Fibroblast of pulmonary artery (primary cell): ENCODE measurements at places on chromosomes 6 and 20.
A peak's percentile ranks its signal among the peaks of the same experiment; 100 is the strongest.

GRCh38 chr20:15058841-15059240 is 721.4 kb upstream of the FLRT3 start:
- peak; percentile 7 for DNase-seq

DNA sequence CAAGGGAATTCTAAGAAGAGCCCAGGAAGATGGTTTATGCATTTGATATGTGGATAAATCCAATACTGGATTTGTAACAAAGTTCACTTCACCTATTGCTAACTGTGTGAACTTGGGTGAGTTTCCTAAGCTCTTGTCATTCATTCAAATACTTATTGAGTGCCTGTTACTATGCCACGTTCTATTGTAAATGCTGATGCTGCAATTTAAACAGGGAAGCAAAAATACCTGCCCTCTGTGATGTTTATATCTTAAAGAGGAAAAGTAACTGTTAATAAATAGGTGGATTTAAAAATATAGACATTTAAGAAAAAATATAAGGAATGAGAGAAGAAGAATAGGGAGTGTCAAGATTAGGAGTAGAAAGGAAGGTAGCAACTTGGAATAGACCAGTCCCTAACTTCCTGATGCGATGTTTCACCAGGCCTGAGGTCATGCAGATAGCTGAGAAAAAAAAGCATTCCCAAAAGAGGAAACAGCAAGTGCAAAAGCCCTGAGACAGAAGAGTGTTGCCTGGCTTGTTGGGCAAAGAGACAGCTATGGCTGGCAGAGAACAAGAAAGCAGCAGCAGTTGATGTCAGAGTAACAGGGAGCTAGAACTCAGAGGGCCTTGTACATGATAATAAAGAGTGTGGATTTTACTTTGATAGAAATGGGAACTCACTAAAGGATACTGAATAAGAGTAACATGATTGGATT is 54.3 kb upstream of the TCF21 start:
- no peak for DNase-seq

GRCh38 chr6:131490441-131490840 is 82.6 kb upstream of the ARG1 start:
- no peak for DNase-seq

DNA sequence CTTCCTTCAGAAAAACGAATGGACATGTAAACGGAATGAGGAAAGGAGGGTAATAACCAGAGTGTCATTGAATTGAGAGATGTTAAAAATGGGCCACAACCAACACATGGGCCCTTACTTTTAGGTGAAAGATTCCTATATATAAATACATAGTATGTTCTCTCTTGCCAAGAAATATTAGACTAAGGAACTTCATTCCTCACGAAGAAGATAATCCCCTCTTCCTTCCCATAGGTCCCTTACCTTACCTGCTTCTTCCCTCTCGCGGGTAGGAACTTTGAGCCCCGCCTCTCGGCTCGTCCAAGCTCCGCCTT is 295 bp upstream of the TBC1D22B start:
- DNase-seq: no peak

- no peak for DNase-seq
Observed at GRCh38 chr6:160808263-160808662, 106.2 kb downstream of the PLG start.

DNA sequence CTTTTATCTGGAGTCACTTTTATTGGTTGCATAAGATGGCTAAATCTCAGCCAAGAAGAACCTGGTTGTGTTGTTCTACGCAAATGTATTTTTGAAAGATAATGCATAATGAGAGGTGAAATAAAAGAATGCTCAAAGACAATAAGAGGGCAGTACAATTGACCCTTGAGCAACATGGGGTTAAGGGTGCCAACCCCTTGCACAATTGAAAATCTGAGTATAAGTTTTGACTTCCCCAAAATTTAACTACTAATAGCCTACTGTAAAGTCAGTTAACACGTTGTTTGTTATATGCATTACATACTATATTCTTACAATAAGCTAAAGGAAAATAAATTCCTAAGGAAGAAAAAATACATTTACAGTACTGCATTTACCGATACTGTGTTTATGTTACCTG is 5.9 kb downstream of the RNF146 start:
- no peak for DNase-seq

DNA sequence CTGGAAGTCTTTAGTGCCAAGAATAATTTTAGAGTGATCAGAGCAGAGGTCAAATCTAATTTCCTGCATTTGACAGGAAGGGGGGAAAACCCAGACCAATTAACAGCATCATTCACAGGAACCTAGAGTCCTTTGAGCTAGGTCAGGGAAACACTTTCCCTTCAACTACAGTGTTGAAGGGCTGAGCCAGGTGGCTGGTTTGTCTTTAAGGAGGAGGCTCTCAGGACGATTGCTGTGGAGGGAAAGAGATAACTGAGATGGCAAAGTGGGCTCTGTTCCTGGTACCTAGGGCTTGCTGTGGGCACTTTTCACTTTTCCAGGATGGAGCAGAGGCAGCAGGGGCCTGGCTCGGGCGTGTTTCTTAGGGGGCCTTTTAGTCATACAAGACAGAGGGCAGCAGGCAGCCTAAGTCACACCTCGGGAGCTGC is 111.9 kb downstream of the SCML4 start:
- DNase-seq: no peak

GRCh38 chr20:43191143-43191542 is 1.4 kb upstream of the PTPRT start:
- DNase-seq: no peak

DNA sequence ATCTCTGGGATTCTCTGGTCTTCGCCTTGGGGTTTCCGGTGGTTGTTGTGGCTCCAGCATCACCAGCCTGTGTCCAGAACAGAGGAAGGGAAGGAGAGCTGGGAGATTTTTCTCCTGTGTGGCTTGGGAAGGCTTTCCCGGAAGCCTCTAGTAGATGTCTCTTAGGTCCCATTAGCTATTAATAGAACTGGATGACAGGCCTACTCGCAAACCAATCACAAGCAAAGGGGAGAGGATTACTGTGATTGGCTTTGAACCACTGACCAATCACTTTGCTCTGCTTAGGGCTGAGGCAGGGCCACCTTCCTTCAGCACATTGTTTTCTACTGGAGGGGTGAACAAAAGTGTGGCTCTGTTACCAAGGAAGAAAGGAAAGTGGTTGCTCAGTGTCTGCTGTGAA is 203.4 kb upstream of the SULF2 start:
- DNase-seq: no peak

DNA sequence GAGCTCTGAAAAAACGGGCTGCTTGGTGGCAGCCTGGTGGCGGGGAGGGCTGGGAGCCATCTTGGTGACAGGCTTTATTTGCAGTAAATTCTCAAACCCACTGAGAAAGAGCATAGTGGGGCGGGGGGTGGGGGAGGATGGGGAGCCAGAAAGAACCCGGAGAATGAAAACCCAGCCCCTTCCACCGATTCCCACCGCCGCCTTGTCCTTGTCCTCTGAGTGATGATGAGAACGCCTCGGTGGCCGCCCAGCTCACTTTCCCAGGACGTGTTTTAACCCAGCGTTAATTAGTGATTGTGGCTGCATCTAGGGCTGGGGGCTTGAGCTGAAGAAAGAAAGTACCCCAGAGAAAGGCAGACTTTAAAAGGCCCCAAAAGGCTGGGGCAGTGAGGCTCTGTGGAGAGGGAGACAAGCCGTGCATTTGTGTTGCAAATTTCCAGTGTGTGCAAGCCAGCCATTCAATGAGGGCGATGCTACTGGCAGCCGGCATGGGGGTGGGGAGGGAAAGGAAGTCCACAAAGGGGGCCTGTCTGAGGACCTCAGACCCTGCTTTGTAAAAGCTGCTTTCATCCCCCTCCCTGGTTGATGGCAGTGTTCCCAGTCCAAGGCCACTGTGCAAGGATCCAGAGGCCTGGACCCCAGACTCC is 6.2 kb upstream of the GHRH start:
- no peak for DNase-seq

DNA sequence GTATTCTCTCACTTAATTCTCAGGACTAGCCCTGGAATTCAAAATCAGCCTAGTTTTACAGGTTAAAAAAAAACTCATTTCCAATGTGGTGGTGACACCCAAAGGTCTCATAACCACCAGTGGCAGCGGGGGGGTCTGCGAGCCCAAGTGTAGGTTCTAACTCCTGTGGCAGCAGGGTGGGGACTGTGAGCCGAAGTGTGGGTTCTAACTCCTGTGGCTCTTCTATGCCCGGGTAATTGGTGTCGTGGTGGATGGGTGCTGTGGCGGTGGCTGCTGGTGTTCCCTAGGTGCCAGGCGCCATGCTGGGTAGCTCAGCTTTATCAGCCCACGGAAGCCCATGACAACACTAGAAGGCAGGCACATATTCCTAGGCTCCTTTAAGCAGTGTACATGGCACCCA is 4.9 kb upstream of the ANKRD60 start:
- DNase-seq: no peak

- no peak for DNase-seq
Observed at GRCh38 chr6:144582939-144583613, 297.9 kb downstream of the UTRN start.

DNA sequence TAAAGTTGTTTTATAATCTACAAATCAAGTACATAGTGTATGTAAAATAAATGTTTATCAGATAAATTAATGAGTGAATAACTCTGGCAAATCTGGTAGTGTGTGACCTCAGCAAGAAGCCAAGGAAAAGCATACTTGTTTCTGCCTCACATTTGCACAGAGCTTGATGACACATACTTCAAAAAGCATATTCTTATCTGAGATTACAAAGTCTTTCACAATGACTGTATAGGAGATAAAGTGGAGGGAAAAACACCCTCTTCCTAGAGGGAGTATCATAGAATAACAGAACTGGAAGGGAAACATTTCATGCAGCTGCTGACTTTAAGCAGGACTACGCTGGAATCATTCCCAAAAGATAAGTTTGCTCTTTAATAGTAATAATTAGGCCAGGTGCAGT is 28.1 kb upstream of the AKAP7 start:
- DNase-seq: peak; percentile 79

DNA sequence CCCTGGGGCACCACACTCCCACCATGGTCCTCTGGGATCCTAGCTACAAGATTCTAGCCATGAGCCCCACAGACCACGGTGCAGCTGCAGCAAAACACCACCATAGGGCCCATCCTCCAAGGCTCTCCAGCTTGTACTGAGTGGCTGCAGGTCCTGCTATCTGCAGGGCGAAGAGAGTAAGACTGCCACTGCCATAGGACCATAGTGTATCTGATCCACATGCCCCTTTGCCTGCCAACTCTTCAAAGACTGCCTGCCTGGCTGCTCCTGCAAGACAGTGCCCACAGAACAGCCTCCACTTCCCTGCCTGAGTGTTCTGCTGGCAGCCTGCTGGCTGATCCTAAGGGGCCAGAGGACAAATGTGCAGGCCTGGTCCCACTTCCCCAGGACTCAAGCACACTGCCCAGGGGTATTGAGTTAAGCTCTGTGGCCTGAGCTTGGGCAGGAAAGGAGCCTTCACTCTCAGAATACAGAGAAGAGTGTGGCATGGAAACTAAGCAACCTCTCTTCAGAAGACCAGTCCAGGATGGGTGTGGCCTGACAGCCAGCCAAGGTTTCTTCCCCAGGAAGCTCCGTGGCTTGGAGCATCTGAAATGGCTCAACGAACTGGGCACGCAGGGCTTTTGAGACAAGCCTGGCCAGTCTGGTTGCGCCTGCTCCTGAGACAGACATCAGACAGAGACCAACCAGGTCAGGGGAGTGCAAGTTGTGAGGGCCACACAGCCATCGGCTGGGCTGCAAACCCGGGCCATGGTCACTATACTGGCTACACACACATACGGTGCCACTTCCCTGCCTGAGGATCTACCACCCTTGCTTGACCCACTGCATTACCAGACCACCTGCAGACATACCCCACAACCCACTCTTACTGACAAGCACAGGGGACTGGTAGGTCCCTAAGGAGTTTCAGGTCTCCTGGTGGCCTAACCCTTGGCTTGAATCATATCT is 54.5 kb downstream of the RNGTT start:
- peak; percentile 16 for DNase-seq

- DNase-seq: no peak
Observed at GRCh38 chr6:36633370-36633769, 39.2 kb downstream of the SRSF3 start.

- no peak for DNase-seq
Observed at GRCh38 chr20:60144404-60144803, 186.2 kb downstream of the CDH26 start.

- DNase-seq: no peak
Observed at GRCh38 chr20:39433466-39433865, 471.3 kb downstream of the DHX35 start.

DNA sequence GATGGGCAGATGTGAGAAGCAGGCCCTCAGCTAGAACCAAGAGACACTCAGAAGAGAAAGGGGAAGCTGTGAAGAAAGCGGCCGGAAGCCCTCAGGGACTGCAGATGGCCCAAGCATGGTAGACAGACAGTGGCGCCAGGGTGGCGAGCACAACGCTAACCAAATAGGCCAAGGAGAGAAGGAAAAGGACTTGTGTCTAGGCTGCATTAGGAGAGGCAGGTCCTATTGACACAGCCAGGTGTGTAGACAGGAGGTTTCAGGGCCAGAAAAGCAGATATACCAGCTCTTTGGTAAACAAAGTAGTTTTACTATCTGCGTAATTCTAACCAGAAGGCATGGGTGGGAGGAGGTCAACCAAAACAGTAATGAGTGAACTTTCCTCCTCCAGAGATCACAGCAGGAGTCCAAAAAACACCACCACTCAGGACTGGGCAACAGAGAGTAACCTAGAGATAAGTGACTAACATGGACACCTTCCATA is 15.8 kb upstream of the MAP7 start:
- no peak for DNase-seq
